ENCODE measurements at places on chromosomes 12 and 14. TPM values are rescaled to one million over a fixed set of nuclear protein-coding genes. Genes with fewer than 3 reads are reported as not detected.

The ART4 gene
- not detected for total RNA-seq

The SLC11A2 gene
- total RNA-seq = 38.8 TPM

The C12orf56 gene
- total RNA-seq = 5.7 TPM

The GLS2 gene
- total RNA-seq = 7.3 TPM

The HPD gene
- total RNA-seq = not detected

Measured in PC-3 (cell line).